ENCODE measurements at places on chromosomes 13 and 19.
A peak's percentile ranks its signal among the peaks of the same experiment; 100 is the strongest.

DNA sequence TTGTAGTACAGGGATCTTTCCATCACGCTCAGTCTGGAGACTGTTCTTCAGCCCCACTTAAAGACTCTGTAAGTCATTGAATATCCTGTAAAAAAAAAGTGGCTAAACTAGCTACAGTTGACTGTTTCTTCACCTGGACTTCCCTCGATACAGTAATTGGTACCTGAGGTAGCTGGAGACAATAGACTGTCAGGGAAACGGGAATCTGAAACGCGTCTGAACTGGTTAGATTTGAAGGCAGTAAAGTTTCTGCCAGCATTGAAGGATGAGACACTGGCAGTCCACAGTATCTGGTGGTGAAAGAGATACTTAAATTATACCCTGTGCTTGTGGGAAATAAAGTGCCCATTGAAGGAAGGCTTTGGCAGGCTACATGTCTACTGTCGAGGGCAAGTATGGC is 550.5 kb downstream of the IRS2 start:
- no peak for DNase-seq

- peak; percentile 51 for DNase-seq
Measured at GRCh38 chr19:16445238-16446107, 26.3 kb downstream of the EPS15L1 start.

GRCh38 chr13:97468331-97468730 is 34.4 kb downstream of the RAP2A start:
- DNase-seq = no peak

DNA sequence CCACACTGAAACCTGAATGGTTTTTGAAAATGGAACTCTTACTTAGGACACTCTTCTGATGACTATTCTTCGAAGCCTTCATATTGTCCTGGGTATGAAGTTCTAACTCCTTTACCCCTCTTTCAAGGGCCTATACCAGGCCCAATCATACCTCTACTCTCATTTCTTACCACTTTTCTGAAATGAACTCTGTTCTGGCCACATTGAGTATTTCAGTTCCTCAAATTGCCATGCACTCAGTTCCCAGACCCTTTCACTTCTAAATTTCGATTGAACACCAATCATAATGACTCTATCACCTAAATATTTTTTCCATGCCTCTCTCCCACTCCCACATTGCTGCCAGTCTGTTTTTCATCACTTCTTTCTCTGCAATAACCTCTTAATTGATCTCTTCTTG is 53.7 kb downstream of the LACC1 start:
- DNase-seq = no peak

- DNase-seq = no peak
Measured at GRCh38 chr13:110402299-110403069, 95.4 kb downstream of the COL4A2 start.

- DNase-seq = no peak
Measured at GRCh38 chr19:41853344-41853743, 6.7 kb upstream of the RPS19 start.

- no peak for DNase-seq
Measured at GRCh38 chr19:5466072-5466471, 10.9 kb downstream of the ZNRF4 start.

- no peak for DNase-seq
Measured at GRCh38 chr19:16915135-16915534, 26.3 kb downstream of the F2RL3 start.

- DNase-seq = no peak
Measured at GRCh38 chr13:30119476-30119875, 187.9 kb downstream of the KATNAL1 start.

GRCh38 chr19:35285095-35285449 is 2.7 kb downstream of the HAMP start:
- DNase-seq = peak; percentile 3

DNA sequence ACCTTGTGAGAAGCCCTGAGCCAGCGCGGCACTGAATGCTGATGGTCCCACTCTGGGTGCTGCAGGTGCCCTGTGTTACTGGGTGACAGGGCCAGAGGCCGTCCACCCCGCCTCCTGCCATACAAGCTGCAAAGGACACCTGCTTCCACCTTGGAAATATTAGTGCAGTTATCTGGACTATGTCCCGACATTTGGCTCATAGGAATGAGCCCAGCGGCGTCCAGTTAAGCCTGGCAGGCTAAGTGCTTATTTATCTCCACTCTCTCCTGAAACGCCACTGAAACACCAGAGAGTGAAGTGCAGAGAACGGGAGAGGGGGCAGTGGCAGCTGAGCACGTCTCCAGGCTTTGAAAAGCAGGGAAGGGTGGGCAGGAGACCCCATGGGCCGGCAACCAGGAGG is 145.8 kb downstream of the KDM4B start:
- DNase-seq = no peak

DNA sequence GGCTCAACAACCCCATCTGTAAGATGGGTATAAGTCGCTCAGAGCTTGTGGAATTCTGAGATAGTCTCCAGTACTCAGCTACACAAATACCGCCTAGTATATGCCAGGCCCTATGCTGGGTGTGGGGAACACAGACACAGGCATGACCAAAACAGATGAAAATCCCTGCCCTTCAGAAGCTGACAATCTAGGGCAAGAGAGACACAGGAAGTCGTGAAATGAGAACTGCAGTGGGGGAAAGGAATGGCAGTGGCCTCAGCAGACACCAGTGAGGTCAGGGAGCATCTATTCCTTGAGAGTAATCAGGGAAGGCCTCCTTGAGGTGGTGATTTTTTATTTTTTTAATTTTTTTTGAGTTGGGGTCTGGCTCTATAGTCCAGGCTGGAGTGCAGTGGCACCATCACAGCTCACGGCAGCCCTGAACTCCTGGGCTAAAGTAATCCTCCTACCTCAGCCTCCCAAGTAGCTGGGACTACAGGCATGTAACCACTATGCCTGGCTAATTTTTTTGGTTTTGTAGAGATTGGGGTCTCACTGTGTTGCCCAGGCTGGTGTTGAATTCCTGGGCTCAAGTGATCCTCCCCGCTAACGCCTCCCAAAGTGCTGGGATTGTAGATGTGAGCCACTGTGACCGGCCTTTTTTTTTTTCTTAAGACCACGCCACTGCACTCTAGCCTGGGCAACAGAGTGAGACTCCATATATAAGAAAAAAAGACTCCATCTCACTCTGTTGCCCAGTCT is 3.2 kb downstream of the TMIGD2 start:
- no peak for DNase-seq

- no peak for DNase-seq
Measured at GRCh38 chr13:74979703-74980102, 502.3 kb downstream of the TBC1D4 start.

GRCh38 chr13:109610517-109610916 is 175.9 kb downstream of the IRS2 start:
- DNase-seq = no peak

DNA sequence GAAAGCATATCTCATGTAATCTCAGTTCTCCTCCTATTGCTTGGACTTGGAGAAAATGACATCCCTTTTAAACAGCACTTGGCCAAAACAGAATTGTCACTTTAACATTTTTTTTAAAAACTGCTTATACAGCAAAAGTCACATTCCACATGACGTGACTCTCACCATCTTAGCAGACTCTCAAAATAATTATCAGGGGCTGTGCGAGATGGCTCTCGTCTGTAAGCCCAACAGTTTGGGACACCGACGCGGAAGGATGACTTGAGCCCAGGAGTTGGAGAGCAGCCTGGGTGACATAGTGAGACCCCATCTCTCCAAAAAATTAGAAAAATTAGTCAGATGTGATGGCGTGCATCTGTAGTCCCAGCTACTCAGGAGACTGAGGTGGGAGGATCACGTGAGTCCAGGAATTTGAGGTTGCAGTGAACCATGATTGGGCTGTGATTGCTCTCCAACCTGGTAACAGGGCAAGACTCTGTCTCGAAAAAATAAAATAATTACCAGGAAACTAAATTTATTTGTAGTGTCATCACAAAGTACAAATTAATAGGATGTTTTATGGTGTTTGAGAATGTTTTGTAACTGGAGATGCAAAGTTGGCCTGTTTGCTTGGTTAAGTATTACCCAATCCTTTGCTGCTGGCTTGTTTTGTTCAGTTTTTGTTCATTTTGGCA is 8.8 kb downstream of the SAFB start:
- DNase-seq = no peak

DNA sequence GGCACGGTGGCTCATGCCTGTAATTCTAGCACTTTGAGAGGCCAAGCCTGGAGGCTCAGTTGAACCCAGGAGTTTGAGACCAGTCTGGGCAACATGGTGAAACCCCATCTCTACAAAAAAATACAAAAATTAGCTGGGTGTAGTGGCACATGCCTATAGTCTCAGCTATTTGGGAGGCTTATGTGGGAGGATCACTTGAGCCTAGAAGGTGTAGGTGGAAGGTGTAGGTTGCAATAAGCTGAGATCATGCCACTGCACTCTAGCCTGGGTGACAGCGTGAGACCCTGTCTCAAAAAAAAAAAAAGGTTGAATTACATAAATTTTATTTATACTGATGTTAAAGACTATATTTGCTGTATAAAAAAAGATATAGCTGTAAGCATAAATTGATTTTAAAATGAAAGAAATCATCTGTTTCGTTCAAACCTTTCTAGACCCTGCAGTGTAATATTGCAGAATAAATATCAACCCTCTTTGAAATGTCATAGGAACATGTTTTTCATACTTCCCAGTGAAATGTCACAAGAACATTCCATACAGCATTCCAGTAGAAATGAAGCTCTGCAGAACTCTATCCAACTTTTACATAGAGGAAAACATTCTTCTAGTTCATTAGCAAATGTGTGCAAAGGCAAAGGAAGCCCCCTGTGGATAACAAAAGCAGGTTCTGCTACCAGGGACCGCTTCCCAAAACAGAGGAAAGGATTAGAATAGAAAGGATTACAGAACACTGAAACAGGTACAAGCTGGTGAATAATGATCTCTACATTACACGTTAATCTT is 76.0 kb downstream of the CAB39L start:
- DNase-seq = no peak

DNA sequence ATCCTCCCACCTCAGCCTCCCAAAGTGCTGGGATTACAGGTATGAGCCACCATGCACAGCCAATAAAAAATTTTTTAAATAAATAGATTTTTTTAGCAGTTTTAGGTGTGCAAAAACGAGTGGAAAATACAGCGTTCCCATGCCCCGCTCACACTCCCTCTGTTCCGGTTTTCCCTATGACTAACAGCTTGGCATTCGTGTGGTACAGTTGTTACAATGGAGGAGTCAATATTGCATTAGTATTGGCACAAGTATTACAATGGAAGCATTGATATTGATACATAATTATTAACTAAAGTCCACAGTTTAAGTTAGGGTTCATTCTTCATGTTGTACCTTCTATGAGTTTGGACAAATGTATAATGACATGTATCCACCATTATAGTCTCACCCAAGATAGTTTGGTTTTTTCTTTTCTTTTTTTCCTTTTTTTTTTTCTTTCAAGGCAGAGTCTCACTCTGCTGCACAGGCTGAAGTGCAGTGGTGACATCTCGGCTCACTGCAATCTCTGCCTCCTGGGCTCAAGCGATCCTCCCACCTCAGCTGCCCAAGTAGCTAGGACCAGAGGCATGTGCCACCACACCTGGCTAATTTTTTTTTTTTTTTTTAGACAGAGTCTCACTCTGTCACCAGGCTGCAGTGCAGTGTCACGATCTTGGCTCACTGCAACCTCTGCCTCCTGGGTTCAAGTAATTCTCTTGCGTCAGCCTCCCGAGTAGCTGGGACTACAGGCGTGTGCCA is 15.4 kb upstream of the RAB20 start:
- DNase-seq = no peak

DNA sequence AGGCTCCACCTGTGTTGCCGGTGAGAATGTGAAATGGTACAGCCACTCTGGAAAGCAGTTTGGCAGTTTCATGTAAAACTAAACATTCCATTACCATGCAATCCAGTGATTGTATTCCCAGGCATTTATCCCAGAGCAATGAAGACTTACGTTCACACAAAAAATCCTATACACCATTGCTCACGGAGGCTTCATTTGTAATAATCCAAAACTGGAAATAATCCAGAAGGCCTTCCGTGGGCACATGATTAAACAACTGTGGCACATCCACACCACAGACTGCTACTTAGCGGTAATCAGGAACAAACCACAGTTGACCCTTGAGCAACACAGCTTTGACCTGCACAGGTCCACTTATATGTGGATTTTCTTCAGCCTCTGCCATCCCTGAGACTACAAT is 339.7 kb downstream of the MTUS2 start:
- no peak for DNase-seq

- peak; percentile 71 for DNase-seq
Measured at GRCh38 chr19:4140237-4140711, 13.2 kb upstream of the CREB3L3 start.

GRCh38 chr19:40245506-40246128 is 19.1 kb upstream of the CCNP start:
- DNase-seq = no peak

DNA sequence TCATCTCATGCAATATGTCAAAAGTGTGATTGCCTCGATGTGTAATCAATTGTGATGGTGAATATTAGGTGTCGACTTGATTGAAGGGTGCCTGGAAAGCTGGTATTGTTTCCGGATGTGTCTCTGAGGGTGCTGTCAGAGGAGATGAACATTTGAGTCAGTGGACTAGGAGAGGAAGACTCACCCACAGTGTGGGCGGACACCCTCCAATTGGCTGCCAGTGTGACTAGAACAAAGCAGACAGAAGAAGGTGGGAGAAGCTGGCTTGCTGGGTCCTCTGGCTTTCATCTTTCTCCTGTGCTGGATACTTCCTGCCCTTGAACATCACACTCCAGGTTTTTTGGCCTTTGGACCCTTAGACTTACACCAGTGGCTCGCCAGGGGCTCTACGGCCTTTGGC is 15.5 kb upstream of the CABP5 start:
- no peak for DNase-seq

DNA sequence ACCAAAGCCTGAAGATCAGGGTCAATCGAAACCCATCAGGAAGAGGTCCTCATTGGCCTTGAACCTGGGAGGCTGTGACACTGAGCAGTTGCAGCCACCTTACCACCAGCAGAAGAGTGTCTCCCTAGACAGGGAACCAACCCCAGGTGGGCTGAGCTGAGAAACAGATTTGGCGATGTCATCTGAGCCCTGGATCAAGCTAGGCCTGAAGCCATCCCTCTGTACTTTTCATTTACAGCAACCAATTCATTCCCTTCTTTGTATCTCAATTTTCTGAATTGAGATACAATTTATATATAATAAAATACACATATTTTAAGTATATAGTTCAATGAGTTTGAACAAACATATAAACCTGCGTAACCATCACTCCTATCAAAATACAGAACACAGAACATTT is 14.6 kb downstream of the RHPN2 start:
- no peak for DNase-seq

- no peak for DNase-seq
Measured at GRCh38 chr13:60211548-60211947, 47.8 kb upstream of the DIAPH3 start.
